ENCODE measurements at places on chromosomes 2 and 18. TPM values are rescaled to one million over a fixed set of nuclear protein-coding genes. Genes with fewer than 3 reads are reported as not detected.
A peak's percentile ranks its signal among the peaks of the same experiment; 100 is the strongest.

DNA sequence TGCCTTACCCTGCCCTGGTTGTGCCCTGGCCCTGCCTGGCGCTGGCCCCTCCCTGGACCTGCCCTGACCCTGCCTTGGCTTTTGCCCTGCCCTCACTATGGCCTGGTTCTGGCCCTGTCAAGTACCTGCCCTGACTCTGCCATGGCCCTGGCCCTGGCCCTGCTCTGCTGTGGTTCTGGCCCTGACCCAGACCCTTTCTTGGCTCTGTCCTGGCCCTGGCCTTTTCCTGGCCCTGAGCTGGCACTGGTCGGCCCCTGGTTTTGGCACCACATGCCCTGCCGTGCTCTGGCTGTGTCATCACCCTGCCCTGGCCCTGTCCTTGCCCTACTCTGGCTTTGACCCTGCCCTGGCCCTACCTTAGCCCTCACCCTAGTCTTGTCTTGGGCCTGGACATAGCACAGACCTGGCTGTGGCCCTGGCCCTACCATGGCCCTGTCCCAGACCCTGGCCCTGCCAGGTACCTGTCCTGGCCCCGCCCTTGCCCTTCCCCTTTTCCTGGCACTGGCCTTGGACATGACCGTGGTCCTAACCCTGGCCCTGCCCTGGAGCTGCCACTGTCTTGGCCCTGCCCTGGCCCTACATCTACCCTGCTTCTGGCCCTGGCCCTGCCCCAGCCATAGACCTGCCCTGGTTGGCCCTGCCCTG is 4.8 kb upstream of the ANKRD62 start:
- H3K27ac ChIP-seq: no peak overlapping the region
- H3K36me3 ChIP-seq: no peaks in the 10 kb centered on the region
- no peak for DNase-seq
- H3K4me1 ChIP-seq: no peaks in the 10 kb centered on the region
- H3K4me3 ChIP-seq: no peak overlapping the region

GRCh38 chr2:216974321-216975302 is 114.7 kb upstream of the TNP1 start:
- no peaks in the 10 kb centered on the region for H3K27me3 ChIP-seq
- no peaks in the 10 kb centered on the region for H3K4me1 ChIP-seq
- H3K36me3 ChIP-seq: no peaks in the 10 kb centered on the region
- H3K27ac ChIP-seq: no peak overlapping the region
- no peak for DNase-seq

Gene LIMS1
- total RNA-seq: 104 TPM

Gene PROKR1
- total RNA-seq: not detected

Gene NT5C1B
- not detected for total RNA-seq

GRCh38 chr2:159449504-159450124 is 163.1 kb upstream of the WDSUB1 start:
- no peak overlapping the region for H3K4me3 ChIP-seq
- H3K36me3 ChIP-seq: peaks cover 16% of the 10 kb centered on the region
- no peaks in the 10 kb centered on the region for H3K4me1 ChIP-seq
- no peaks in the 10 kb centered on the region for H3K27me3 ChIP-seq
- DNase-seq: no peak

Gene LIPT1
- total RNA-seq: 3.3 TPM

GRCh38 chr18:31274931-31275330 is 43.0 kb upstream of the DSG1 start:
- H3K27me3 ChIP-seq: no peaks in the 10 kb centered on the region
- no peak for DNase-seq
- H3K4me1 ChIP-seq: no peaks in the 10 kb centered on the region

Gene TMEM182
- total RNA-seq: 3.8 TPM

GRCh38 chr18:79401494-79402208 is 5.9 kb downstream of the NFATC1 start:
- peak overlapping the region; percentile 87 for H3K4me3 ChIP-seq
- H3K4me1 ChIP-seq: peaks cover 62% of the 10 kb centered on the region
- peak overlapping the region; percentile 94 for H3K27ac ChIP-seq
- no peaks in the 10 kb centered on the region for H3K27me3 ChIP-seq

GRCh38 chr18:24053211-24053610 is 38.7 kb downstream of the TTC39C start:
- H3K27me3 ChIP-seq: no peaks in the 10 kb centered on the region
- no peak for DNase-seq
- H3K36me3 ChIP-seq: peaks cover 7% of the 10 kb centered on the region
- peak overlapping the region; percentile 20 for H3K27ac ChIP-seq
- peaks cover 86% of the 10 kb centered on the region for H3K4me1 ChIP-seq

Gene MARCHF4
- not detected for total RNA-seq

DNA sequence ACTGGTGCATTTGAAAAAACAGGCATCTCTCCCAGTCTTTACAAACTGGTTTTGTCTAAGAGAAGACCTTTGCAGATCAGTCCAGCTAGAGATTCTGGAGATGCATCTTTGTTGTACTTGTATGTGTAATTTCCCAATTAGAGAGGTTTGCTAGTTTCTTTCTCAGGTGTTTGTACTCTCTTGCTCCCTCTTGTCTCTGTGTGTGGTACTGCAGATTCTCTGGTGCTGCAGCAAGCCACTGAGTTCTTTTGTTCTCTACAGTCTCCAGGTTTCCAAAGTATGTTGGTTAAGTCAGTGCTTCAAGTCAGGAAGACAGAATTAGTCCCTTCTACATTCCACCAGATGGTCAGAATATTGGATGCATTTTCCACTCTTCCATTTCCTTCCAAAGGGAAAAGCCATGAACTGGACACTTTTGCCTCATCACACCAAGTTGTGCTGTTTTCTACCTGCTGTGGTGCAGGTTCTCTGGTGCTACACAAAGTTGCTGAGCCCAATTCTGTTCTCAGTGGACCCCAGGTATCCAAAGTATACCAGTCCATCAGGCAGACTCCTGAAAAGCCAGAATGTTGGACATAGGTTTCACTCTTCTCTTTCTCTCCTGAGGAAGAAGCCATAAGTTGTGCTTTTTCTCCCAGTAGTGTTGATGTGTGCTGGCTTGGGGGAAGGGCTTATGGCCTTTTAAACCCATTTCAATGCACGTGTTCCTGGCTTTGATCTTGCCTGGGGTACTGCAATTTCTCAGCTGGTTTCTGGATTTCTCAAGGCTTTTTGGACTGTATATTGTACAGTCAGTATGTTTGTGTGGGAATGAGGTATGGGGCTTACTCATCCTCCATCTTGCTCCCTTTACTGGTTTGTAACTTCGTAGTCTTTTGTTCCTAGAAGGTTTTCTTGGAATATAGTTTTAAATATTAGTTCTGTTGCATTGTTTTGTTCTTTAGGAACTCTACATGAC is 29.8 kb downstream of the EPC2 start:
- no peaks in the 10 kb centered on the region for H3K27me3 ChIP-seq
- peak; percentile 43 for DNase-seq
- H3K36me3 ChIP-seq: peaks cover 5% of the 10 kb centered on the region
- no peak overlapping the region for H3K4me3 ChIP-seq
- H3K27ac ChIP-seq: peak overlapping the region; percentile 14
- peaks cover 64% of the 10 kb centered on the region for H3K4me1 ChIP-seq

GRCh38 chr18:63293935-63294334 is 25.6 kb downstream of the BCL2 start:
- no peaks in the 10 kb centered on the region for H3K27me3 ChIP-seq
- H3K4me3 ChIP-seq: no peak overlapping the region
- no peak for DNase-seq
- H3K4me1 ChIP-seq: peaks cover 71% of the 10 kb centered on the region
- peaks cover 60% of the 10 kb centered on the region for H3K36me3 ChIP-seq

Gene ARHGAP25
- total RNA-seq: 79.8 TPM

Gene VRK2
- 26.3 TPM for total RNA-seq

- H3K27ac ChIP-seq: no peak overlapping the region
- DNase-seq: no peak
- no peaks in the 10 kb centered on the region for H3K36me3 ChIP-seq
- no peaks in the 10 kb centered on the region for H3K27me3 ChIP-seq
- H3K4me1 ChIP-seq: peaks cover 27% of the 10 kb centered on the region
- no peak overlapping the region for H3K4me3 ChIP-seq
Measured at GRCh38 chr2:181395851-181396250, 61.3 kb upstream of the ITGA4 start.

GRCh38 chr2:7880126-7880525 is 801.7 kb upstream of the ID2 start:
- no peak overlapping the region for H3K4me3 ChIP-seq
- no peaks in the 10 kb centered on the region for H3K4me1 ChIP-seq
- no peaks in the 10 kb centered on the region for H3K36me3 ChIP-seq
- no peak for DNase-seq
- no peaks in the 10 kb centered on the region for H3K27me3 ChIP-seq

Gene TUBA3E
- total RNA-seq: not detected

DNA sequence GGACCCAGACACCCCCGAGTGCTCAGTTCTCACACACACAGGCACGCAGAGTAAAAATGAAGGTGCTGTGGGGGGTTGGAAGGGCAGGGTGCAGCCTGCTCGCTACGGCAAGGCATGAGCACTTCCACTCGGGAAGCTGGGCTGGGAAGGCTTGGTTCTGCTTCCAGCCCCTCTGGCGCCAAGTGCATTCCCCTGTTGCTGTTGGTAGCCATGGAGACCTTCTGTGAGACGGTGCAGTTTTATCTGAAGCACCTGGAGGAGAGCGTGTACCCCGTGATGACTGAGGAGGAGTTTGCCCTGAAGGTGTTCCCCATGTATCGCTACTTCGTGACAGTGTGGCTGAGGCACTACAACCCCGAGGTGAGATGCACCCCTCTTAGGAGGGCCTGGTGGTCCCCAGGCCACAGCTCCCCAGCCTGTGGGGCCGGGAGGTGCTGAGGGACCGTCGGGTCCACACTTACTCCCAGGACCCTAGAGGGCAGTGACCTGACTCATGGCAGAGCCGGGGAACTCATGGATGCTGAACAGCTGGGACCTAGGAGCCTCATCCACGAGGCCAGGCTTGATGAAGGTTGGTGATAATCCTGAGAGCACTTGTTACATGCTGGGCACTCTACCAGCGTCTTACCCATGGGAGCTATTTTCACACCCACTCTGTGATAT is 15.5 kb downstream of the MROH2A start:
- H3K4me1 ChIP-seq: no peaks in the 10 kb centered on the region
- no peaks in the 10 kb centered on the region for H3K27me3 ChIP-seq
- no peak overlapping the region for H3K4me3 ChIP-seq
- no peaks in the 10 kb centered on the region for H3K36me3 ChIP-seq
- no peak for DNase-seq

DNA sequence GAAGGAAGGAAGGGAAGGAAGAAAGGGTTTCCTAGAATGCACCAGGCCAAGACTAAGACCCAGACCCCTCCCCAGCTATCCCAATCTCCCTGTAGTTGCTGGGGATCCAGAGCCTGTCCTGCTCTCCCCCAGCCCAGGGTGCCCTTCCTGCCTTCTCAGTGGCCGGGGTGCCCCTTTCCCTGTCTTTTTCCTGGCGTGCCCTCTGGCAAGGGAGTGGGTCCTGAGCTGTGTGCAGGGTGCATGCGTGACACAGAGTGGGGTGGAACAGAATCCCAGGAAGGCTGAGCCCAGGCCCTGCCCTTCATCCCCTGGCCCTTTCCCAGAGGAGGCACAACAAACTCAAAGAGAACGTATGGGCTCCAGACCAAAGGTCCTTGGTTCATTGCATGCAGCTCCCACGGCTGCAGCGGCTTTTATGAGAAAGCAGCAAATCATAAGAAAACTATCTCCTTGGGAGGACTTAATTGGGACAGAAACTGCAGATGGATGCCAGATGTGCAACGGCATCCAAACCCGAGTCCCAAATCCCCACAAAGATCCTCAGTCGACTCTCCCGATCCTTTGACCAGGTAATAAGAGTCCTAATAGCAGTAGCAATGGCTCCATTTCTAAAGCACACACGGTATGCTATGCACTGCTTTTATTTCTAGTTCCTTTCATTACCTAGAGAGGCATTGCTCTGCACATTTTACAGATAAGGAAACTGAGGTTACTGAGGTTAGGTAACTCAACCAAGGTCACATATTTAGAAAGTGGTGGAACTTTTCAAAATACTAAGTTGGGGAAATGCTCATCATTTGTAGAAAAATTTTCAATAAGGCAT is 12.7 kb upstream of the ARID5A start:
- DNase-seq: no peak
- no peaks in the 10 kb centered on the region for H3K27me3 ChIP-seq
- H3K27ac ChIP-seq: peak overlapping the region; percentile 95
- H3K4me3 ChIP-seq: peak overlapping the region; percentile 31
- peaks cover 72% of the 10 kb centered on the region for H3K4me1 ChIP-seq

Gene GPR45
- not detected for total RNA-seq
